ENCODE measurements at places on chromosomes 12 and 14.

DNA sequence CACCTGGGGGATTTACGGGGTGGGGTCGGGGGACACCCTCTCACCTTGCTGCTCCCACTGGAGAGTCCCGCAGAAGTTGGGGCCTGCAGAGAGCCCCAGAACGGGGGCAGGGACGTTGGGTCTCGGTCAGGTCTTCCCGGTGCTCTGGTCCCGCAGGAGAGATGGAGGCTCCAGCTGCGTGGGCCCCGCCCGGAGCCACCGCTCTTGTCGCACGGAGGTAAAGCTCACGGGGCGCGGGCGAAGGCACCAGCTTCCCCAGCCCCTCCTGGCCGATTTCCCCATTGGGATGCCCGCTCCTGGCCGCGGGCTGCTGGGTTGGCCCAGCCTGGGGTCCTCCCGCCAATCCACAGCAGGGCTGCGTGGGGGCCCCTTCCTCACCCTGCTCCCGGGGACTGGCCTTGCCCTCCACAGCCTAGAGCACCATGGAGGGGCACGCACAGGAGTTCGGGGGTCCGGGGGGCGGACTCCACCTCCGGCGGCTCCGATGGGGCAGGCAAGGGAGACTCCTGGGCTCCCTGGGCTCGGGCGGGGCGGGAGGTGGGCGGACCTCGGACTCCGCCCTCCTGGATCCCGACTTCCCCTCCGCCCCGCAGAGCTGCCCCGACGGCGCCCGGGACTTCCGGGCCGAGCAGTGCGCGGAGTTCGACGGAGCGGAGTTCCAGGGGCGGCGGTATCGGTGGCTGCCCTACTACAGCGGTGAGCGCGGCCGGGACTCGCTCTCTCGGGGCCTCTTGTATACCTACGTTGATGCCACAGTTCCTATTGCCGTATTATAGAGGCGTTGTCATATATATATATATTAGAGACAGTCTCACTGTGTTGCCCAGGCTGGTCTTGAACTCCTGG, 8.4 kb downstream of the PAPLN start:
- no peak for DNase-seq

DNA sequence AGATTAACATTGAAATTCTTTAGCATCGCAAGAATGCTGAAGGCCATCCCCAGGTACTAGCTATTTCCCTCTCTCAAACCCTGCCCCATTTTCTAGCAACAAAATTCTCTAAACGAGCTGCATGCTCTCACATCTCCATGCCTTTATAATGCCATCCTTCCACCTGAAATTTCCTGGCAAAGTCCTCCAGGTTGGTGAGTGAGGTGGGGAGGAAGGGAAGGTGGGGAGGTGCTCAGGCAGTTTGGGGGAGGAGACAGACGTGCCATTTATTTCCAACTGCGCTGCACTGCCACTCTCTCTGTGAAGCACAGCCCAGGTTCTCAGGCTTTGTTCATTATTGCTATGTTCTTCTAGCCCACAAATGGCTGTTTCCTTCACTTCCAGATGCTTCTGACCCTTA, 208.4 kb downstream of the PAWR start:
- DNase-seq: no peak

DNA sequence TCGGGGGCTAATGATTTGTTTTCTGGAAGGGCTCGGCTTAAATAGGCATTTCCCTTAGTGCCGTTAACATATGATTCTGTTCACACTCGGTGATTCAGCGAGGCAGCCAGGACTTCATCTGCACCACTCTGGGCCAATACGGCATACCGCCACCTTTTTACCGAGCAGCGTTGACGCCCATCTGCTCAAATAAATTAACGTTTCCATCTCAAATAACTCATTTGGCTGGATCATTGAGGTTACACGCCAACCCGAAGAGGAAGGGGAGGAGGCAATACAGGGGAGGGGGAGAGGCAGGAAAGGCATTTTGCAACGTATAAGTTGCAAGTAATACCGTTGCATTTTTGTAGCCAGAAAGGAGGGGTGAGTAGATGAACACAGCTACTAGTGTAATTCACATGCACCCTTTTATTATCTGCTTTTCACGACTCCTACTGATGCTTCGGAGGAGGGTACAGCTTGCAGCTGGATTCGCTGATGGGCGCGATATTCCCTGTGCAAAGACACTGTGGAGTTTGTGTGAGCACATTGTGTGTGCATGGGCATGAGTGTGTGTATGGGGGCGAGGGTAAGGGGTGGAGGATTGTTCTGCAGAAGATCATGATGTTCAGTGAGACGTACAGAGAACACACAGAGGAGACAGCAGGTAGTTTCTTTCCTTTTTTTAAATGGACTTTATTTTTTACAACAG, 45.9 kb downstream of the MAP1LC3B2 start:
- peak; percentile 19 for DNase-seq

DNA sequence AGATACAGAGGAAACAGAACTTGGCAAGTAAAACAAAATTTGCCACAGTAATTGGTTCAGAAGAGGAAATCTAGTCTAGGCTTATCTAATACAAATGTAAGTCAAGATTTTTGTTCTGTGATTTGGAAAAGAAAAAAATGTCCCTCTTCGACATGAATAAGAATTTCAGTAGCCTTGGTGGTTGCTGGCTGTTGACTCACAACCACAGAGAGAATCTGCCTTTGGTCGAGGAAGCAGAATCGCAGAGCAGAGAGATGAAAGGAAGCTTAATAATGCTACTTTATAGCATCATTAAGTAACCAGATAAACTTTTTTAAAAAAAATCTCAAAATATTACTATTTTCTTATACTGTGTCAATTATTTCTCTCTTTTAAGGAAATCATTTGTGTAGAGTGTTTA, 1096.6 kb downstream of the FLRT2 start:
- no peak for DNase-seq
